NCI-H1092 (cell line): ENCODE measurements at places on chromosomes 4 and X.

DNA sequence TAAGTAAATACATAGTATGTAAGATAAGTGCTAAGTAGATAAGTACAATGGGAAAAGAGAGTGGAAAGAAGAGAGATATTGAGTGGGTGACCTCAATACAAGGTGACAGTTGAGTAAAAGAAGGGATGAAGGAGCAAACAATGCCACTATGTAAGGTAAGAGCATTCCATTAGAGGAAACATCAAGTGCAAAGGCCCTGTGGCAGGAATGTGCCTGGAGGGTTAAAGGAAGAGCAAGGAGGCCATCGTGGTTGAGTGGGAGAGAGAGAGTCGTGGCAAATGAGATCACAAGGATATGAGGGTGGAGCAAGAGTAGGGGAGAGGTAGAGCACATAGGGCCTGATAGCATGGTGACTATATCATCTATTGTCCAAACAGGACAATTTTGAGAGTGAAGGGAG, 13.4 kb downstream of the EDNRA start:
- DNase-seq, result no peak

DNA sequence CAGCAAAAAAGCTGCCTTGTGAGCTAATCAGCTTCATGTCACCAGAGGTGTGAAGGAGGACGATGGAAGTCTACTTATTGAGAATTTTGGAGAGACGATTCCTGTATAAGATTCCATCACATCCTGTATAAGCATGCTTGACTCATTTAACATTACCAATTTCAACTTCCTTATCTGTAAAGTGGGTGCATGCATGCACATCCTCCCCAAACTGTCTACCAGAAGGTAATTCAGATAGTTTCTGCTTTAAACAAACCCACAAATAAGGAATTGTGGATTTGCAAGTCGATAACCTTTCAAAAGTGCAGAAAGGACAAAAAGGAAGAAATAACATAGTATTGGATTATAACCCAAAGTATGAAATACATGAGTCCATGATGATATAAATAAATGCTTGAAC, 31.1 kb downstream of the AKAP4 start:
- no peak for DNase-seq

- DNase-seq, result no peak
Measured at GRCh38 chrX:617401-617800, 13.2 kb upstream of the SHOX start.

DNA sequence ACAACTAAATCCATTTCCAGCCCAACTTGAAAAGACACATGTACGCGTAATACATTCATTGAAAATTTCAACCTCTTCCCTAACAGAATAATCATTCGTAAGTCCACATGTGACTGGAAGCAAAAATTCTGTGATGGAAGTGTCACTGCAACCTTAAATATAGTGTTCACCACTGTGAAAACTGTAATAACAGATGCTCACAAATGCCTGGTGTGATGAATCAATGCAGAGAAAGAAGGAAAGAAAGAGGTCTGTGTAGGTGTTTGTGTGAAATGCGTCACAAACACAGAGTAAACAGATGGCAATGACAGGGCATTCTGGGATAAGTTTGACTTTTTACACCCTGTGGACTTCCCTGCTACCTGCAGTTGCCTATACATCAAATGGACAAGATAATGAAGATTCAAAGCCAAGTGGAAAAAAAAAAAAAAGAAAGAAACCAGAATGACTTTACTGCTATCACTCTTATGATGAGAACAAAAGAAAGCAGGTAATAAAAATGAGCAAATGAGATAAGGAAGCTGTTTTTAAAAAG, 123.3 kb downstream of the EPHA5 start:
- no peak for DNase-seq

- DNase-seq, result no peak
Measured at GRCh38 chrX:2342281-2342688, 158.5 kb downstream of the DHRSX start.

- DNase-seq, result no peak
Measured at GRCh38 chrX:40504801-40505605, 75.8 kb upstream of the ATP6AP2 start.

DNA sequence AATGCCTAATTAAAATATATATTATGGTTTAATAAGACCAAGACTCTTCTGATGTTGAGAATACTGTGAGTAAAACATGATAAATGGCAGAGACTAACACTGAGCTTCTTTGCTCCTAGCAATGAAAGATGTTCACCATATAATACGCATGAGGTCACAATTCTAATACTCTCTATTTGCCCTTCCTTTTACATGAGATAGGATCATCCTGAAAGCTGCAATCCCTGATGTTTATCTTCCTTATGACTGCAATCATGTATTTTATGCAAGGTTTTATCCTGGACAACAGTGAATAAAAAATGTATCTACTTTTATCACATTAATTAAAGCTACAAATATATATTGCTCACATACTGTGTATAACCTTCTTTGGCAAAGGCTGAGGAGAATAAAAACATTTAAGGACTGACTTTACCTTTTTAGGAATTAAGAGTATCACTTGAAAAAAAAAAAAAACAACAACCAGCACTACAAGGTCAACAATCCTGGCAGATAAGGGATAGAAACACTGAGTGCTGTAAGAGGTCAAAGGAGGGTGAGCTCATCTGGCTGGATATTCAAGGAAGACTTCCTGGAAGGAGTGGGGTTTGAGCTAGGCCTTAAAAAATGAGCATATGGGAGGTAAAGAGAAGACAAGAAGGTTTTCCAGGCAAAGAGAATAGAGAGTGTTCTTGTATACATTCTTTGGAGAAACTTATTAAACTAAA, 99.9 kb downstream of the AREG start:
- no peak for DNase-seq

DNA sequence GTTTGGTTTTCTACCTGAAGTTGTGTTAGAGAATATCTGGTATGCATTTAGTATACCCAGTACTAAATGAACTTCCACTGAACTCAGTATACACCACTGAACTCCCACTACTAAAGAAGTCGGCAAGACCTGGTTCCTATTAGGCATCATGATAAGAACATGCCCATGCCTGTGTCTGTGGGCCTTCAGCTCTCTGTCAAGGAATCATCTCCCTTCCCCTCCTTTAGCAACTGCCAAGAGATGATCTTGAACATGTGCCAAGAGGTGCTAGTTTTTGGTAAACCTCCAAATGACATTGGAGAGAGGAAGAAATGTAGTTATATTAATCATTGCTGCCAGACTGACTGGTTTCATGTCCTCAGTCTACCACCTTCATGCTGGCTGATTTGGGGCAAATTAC, 113.2 kb downstream of the ATP10D start:
- no peak for DNase-seq
